ENCODE measurements at places on chromosomes 5 and 9.

GRCh38 chr5:153584126-153584959, 93.9 kb downstream of the GRIA1 start:
- no peak for DNase-seq

DNA sequence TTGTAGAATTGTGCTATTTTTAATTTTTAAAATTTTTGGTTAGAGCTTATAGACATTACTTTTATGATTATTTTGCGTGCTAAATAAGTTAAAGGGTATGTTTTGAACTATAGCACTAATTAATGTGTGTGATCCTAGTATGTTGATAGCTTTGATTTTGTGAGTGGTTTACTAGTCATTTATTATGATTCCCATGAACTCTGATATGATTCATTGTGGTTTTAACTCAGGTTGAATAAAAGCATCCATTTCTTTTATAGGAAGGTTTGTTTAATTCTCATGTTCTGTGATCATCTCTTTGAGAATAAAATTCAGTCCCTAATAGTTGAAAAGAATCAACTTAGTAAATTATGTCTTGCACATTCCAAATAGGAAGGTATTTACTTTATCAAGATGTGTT, 22.5 kb downstream of the C5orf22 start:
- no peak for DNase-seq

GRCh38 chr5:14928661-14929060, 57.1 kb upstream of the ANKH start:
- no peak for DNase-seq

DNA sequence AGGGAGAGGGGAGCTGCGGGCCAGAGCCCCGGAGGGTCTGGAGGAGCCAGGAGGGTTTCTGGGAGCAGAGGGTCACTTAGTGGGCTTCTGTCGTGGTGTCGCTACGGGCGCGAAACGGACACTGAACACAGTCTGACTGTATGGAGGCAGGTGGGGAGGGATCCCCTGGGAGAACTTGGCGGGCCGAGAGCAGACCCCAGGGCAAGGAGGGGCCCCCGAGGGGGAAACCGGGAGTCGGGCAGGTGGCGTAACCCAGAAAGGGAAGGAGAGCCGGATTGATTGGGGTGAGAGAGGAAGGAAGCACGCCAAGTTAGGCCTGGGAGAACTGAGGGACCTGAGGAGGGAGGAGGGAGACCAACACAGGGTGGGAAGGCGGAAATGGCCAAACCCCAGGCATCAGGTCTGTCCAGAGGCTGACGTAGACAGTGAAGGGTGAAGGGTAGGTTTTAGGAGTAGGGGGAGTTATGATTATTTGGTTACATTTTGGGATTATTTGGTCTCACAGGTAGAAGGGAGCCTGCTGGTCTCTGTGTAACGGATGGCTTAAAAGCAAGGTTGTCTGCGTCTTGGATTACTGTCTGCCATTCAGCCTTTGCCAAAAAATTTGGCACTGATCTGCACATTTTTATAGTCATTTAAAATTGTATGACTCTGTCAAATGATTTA, 3.3 kb upstream of the MSMP start:
- DNase-seq, result no peak

GRCh38 chr9:24479361-24480059, 66.2 kb downstream of the IZUMO3 start:
- no peak for DNase-seq

DNA sequence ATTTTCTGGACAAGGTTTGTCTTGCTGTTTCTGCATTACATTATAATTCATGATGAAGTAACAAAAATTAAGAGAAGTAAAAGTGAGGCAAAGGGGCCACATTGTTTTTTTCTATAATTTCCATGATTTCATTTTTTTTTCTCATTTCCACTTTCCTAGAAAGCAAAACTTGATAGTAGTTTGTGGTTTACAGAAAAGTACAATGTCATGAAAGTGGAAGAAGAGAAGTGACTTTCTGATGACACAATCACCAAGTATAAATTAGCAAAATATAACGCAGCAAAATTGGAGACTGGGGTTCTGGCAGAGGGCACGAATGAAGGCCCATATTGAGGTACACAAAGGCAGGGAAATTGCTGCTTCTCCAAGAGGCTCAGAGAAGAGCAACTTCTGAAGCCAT, 5.0 kb upstream of the IFNA14 start:
- DNase-seq, result no peak

- DNase-seq, result no peak
These were observed 9.5 kb upstream of the PHF19 start for GRCh38 chr9:120886490-120886967.

DNA sequence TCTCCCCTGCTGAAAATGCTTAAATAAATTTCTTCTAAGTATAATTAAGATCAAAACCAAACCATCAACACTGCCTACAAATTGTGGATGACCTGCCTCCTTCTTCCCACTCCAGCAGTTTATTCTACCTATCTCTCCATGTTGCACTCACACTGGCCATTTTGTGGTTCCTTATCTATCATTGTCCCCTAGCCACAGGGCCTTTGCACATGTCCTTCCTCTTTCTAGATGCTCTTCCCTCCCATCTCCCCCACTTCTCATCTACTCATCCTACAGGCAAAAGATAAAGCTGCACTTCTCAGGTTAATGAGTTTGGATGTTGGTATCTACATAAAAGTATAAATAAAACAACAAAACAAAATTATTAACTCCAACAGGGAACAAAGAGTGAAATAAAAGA, 70.6 kb upstream of the CCNG1 start:
- DNase-seq, result no peak

DNA sequence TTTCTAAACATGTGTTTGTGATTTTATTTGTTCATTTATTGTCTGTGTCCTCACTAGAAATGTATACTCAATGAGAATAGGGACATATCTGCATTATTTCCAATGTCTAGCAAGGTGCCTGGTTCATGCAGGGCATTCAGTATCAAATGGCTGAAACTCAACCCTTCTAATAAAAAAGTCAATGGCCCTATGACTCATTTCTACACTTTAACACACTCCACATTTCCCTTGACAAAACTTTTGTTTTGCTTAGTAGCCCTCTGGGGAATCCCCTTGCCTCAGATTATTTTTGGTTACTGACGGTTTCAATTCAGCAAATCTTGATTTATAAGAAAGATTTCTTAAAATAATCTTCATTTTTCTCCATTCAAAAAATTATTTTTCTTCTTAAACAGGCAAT, 206.0 kb upstream of the DMRTA1 start:
- no peak for DNase-seq

DNA sequence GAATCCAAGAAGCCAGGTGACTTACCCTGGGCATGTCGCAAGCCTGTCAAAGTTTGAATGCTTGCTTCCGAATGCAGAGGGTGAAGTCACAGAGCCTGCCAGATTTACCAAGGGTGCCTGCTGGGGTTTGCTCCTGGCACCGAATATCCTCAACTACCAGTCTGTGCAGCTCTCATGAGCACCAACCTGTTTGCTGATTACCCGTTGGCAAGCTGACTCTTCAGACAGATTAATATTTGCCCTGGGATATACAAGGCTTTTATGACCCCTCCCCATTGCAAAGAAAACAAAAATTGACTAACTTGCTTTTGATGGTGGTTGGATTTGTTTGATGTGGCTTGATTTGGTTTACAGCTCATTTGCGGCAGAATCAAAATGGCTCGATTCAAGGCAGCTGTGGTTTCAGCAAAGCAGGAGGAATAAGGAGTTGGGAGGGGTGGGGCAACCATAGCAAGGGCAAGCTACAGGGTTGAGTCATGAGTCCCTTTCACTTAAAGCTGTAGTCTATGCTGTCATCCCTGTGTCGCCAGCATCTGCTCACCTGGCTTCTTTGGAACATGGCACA, 82.3 kb upstream of the AGXT2 start:
- peak; percentile 12 for DNase-seq

DNA sequence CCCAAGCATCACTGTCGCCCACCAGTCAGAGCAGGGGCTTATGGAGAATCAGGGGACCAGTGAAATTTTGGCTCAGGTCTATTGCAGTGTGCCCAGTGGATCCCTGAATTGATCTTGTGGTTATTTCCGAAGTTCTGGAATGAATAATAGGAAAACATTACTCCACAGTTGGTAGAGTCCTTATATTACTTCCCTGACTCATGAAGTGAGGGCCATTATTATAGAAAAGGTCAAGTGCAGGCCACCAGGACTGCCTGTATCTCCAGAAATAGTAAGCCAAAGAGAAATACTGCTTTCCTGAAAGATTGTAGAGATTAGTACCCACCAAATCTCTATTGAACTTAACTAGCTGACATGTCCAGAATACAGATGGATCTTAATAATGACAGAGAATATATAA, 335.0 kb downstream of the NPR3 start:
- no peak for DNase-seq

- no peak for DNase-seq
These were observed 3.9 kb downstream of the CFAP77 start for GRCh38 chr9:132413926-132414325.

GRCh38 chr5:74798977-74799911, 32.2 kb downstream of the NSA2 start:
- no peak for DNase-seq

All from activated gamma-delta T cell treated with Interleukin-2 at 50 U/mL for 16 hours (primary cell).